Left cardiac atrium (tissue), 4 donors: ENCODE measurements at places on chromosomes 6 and 20.

GRCh38 chr6:94026575-94026974 lies 607.2 kb upstream of the EPHA7 start:
- DNase-seq, result no peak

DNA sequence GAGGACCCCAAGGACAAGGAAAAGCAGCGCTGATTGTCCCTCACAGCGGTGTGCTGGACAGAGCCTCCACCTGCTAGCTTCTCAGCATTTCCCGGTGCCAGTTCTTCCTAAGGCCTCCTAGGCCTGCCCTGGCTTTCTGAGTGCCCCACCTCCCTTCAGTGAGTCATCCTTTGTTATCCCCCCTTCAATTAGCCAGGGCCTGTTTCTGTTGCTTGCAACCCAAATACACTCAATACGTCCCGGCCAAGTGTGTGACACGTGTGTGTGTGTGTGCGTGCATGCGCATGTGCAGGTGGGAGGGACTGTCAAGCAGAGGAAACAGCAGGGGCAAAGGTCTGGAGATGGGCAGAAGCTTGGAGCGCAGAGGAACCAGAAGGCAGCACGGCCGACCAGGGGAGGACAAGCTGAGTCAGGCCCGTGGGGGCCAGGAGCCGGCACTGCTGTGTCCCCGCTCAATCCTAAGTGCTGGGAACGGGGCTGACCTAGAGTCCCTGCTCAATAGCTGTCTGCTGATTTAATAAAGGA lies 159.8 kb downstream of the PREX1 start:
- DNase-seq, result no peak

DNA sequence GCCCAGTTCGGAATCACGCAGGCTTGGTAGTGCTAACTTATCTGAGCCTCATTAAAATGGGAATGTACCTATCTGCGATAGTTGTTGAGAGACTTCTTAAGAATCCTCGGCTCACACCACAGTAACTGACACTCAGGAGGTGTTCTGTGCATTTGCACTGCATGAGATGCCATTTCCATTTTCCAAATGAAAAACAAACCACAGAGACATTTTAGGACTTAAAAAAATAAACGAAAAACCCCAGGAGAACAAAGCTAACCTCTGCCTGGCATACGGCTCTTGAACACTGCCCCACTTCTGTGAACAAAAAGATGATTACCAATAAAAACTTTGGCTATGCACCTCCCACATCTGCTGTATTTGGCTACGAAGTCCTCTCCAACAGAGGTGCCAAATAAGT lies 37.6 kb downstream of the BEND3 start:
- DNase-seq, result no peak

DNA sequence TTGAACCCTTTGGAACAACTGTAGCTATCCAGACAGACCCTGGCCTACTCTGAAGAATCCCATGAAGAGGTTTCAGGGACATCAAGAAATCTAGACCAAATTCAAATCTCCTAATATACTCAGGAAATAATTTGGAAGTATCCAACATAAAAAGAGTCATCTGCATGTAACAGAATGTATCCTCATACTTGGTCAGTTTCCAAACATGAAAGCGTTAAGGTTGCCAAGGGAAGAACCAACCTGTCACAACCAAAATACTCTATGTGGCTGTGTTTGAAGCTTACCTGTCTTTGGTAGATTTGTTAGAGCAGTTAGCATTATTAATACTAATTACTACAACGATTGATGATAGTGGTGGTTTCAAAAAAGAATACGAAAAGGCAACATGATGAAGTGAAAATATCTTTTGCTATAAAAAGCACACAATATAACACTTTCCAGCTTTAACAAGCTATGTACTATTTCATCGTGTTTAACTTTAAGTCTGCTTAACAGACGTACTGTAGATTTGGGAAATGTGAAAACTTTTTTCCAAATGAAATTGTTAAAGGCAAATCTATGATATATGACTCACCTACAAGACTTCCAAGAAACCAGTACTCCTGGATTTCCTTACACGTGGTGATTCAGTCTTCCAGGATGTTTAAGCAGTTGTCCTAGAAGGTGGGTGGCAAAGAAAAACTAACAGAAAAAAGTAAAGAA lies 46.6 kb upstream of the ENPP1 start:
- DNase-seq, result no peak

GRCh38 chr6:12941422-12941821 lies 224.9 kb downstream of the PHACTR1 start:
- DNase-seq, result no peak

GRCh38 chr6:134447423-134447822 lies 129.5 kb upstream of the SGK1 start:
- DNase-seq, result no peak

DNA sequence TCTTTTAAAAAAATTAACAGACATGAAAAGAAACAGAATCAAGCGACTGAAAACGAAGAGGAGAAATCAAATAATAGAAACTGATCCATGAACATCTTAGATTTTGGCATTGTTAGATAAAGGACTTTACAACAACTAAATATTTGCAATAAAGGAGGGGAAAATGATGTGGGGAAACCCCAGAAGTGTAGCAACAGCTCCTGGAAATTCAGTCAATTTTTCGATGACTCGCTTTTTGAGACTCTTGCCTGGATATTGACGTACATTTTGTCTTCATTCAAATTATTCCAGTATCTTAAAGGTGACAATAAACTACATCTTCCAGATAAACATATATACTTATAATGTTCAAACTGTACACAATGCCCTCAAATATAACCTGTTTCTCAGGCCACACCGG lies 44.1 kb downstream of the ADGB start:
- no peak for DNase-seq

DNA sequence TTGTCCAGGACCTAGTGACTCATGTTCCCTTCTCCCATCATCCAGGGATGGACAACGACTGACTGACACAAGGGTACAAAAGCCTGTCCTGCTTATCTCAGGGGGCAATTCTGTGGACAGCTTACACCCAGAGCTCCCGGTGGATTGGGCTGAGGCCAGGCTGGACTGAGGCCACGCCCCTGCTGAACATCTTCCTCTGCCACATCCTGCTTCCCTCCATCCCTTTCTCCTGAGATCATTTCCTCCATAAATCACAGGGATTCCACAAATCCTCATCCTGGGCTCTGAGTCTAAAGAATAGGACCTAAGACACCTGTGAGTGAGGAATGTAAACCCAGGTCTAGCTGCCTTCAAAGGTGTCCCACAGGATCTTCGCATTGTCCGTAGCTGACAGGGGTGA lies 30.4 kb upstream of the RNF24 start:
- DNase-seq, result no peak

DNA sequence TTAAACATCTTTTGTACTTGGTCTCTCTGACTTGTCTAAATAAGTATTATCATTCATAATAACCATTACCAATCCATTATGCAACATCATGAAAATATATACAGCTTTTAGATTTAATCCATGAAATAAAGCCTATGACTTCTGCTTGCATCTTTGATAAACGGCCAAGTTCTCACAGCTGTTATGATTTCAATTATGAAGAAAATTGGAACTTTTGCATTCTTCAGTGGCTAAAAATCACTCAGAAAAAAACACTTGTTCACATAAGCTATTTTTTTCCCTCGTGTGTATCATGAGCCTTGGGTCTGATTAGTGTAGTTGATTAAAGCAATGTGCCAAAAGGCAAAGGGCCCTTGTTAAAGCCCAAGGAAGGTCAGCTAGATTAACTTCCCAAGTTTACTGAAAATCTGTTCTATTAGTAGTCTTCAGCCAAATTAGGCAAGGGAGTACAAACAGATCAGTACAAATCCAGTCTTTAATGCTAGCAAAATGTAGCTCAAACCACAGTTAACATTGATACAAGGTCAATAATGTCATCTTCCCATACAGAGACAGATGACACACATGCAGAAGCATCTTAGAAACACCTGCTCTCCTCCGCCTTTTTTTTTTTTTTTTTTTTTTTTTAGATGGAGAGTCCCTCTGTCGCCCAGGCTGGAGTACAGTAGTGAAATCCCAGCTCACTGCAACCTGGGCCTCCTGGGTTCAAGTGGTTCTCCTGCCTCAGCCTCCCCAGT lies 69.9 kb downstream of the SGK1 start:
- no peak for DNase-seq

DNA sequence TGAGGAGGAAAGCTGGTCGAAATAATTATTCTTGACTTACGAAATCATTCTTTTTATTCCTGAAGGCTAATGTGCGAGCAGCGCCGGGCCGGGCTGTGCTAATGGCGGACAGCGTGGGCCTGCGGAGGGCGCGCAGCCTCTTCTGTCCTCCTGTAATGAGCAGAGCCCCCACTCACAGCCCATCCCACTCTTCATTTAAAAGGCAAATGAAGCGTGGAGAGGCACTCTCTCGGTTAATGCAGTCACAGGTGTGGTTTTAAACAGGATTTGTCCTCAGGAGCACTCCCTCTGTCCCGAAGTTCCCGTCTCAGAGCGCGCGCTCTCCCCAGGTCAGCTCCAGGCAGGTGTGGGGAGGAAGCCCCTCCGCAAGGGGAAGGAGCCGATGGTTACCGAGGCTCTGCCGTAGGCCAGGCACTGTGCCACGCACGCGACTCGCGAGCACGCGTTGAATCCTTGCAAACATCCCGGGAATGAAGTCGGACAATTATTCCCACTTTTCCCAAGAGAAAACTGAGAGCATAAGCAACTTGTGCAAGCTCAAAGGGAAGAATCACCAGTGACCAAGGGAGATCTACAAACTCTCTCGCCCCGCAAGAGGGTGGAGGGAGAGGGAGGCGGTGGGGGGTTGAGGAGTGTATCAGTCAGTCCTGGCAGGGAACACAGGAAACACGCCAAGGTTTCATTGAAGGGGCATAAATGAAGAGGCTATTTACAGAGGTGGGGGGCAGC lies 35.5 kb upstream of the ZFAND3 start:
- DNase-seq, result peak; percentile 44

DNA sequence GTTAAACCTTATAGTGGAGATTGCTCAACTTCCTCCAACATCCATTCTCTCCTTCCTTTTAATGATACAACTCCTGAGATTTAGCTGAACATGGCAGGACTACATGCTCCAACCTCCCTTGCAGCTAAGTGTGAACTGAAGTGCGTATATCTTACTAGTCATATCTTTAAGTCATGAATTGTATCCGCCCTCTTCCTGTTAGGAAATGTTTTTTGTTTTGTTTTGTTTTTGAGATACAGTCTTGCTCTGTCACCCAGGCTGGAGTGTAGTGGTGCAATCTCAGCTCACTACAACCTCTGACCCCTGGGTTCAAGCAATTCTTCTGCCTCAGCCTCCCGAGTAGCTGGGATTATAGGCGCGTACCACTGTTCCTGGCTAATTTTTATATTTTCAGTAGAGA lies 8.8 kb upstream of the OSTM1 start:
- DNase-seq, result no peak

DNA sequence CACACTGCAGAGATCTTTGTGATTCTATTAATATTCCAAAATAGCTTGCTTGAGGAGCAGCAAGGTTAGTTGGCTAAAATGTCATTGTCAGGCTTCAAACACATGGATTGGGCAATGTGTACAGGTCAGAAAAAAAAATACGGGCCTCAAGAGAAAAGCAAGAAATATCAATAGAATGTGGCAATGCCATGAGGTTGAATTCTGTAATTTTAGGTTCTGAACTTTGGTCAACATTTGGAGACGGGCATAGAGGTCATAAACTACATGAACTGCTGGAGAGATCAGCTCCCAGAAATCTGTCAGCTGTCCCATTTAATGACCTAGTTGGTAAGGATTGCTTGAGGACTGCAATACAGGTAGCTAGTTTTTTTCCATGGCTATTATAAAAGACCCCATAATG lies 445.8 kb downstream of the HTR1B start:
- DNase-seq, result no peak

DNA sequence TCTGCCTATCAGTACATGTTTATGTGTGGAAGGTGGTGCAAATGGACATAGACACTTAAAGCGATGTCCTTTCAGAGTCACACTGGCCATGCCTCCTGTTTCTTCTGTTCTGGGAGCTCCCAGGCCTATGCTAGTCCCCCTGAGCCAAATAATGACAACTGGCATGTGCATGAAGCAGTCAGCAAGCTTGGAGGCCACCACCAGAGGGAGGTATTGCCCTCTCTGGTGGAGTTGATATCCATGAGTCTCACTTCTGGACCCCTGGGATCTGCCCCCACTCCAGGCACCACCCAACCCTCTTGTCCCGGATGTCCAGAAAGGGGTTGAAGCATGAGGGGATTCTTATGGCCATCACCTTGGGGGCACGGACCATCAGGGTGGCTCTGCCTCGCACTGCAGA lies 172.2 kb downstream of the AIG1 start:
- peak; percentile 40 for DNase-seq

DNA sequence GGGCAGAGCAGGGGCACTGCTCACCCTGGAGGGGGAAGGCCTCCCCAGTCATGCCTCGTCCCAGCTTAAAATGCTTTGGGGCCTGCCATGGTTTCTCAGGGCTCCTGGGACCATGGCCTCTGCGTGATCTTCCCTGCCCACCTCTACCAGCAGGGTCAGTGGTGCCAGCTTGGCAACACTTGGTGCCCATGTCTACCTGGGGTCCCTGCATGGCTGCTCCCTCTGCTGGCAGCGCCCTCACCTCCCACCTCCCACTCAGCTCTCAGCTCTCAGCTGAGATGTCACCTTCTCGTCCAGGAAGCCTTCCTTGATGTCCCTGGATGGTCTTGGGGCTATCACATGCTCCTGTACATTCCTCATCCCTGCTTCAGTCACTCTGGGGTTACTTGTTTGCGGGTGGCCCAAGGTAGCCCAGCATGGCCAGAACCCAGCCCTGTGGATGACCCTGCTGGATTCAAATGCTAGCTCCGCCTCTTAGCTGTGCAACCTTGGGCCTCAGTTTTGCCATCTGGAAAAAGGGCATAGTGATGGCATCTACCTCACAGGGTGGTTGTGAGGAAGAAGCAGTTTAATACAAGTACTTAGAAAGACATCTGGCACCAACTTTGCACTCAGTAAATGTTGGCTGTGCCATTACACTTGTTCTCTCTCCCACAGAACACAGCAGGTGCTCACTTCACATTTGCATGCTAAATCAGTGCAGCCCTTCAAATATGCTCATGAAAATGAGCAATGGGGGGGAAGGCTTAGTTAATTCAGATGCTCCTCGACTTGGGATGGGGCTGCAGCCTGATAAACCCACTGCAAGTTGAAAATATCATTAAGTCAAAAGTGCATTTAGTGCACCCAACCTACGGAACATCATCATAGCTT lies 53.5 kb upstream of the PTPN1 start:
- no peak for DNase-seq

DNA sequence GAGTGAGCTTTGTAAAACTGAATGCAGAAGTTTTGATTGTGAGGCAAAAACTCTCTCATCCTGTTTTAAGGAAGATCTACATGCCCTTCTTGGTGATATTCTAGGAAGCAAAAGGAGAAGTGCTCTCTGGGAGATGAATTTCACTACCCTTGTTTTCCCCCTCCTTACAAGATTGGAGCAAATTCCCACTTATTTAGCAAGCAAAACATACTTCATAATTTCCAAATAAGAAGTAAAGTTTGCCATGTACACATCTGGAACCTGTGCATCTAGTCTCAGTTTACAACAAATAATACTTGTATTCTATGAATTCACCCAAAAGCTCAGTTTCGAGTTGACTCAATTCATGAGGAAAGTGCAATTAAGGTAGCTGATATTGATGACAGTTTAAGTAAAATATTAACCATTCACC lies 27.6 kb upstream of the IFNGR1 start:
- no peak for DNase-seq

GRCh38 chr6:156559162-156559690 lies 218.0 kb upstream of the ARID1B start:
- DNase-seq, result no peak

GRCh38 chr20:37234254-37234581 lies 27.4 kb downstream of the GHRH start:
- DNase-seq, result no peak

GRCh38 chr6:101662111-101662897 lies 268.8 kb downstream of the GRIK2 start:
- DNase-seq, result no peak
